ENCODE measurements at places on chromosomes 5 and 9.

- DNase-seq = peak; percentile 57
These were observed 47.0 kb upstream of the TGFBR1 start for GRCh38 chr9:99057665-99058625.

GRCh38 chr5:131305906-131306305 lies 42.1 kb downstream of the CDC42SE2 start:
- DNase-seq = no peak

DNA sequence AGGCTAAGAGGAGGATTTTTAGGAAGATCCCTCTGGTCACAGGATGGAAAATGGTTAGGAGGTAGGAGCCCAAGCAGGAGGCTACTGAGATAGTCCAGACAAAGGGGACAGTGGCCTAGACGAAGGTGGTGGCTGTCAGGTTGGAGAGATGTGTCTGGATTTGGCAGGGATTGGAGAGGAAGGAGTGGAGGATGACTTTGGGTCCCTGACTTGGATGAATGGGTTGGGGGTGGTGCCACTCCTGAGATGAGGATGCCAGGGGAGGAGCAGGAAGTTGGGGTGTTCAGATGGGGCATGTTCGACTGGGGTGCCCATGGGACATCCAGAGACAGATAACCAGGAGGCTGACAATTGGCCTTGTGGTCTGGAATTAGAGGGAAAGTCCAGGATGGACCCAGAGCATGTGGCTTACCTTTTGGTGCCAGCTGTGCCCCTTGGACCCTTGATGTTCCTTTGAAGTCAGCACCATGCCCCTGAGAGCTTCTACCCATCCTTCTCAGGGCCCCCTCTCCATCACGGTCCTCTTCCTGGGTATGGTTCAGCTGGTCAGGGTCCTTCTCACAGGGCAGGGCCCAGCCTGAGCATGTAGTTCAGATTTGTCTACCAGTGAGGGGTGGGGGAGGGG lies 15.1 kb upstream of the IGFBPL1 start:
- DNase-seq = no peak

- no peak for DNase-seq
These were observed 85.4 kb downstream of the KCNN2 start for GRCh38 chr5:114447084-114447773.

- no peak for DNase-seq
These were observed 46.2 kb downstream of the PCA3 start for GRCh38 chr9:76810377-76810957.

- no peak for DNase-seq
These were observed 169.5 kb upstream of the HAPLN1 start for GRCh38 chr5:83889971-83890745.

GRCh38 chr9:127987103-127987614 lies 6.4 kb upstream of the EEIG1 start:
- no peak for DNase-seq

- no peak for DNase-seq
These were observed 287.0 kb downstream of the GAS1 start for GRCh38 chr9:86660146-86660943.

DNA sequence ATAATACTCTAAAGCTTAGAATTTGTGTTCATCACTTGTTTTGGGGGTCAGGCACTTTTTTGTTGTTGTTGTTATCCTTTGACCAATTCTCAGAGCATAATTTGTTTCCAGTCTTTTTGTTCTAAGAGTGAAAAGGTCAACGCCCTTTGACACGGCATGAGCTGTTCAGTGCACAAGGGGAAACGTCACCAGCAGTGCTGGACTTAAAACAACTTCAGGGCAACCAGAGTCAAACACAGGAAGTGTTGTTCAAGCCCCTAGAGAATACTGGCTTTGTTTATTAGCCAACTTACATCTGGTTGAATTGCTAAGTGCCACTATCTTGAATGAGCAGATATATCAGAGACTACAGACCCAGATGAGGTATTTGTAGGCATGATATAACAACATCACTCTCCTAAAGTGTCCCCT lies 368.9 kb downstream of the TMEM161B start:
- DNase-seq = no peak

DNA sequence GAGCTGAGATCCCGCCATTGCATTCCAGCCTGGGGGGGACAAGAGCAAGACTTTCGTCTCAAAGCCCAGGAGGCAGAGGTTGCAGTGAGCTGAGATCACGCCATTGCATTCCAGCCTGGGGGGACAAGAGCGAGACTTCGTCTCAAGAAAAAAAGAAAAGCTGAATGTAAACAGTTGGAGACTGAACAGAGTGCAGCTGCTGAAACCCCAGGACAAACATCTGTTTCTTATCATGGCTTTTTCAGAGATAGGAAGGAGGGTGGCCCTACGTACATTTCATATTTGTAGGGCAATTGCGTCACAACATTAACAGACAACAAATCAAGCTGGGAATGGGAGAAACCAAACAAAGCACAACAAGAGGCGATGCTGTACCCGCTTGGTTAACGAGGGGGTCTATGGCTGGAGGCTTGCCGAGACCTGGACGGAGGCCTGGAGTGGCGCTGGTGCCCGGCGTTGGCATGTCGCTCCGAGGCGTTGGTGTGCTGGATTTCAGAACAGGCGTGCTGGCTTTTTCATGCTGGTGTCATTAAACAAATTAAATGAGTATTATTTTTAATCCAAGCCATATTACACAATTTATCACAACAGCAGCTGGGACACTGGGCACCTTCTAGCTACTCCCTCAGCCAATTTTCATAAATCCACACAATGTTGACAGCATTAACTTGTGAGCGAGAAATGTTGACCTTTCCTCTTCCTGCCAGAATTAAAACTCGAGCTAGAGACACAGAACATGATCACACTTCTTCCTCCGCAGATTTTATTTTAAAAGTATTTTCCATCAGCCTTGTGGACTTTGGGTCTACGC lies 76.1 kb downstream of the TLE1 start:
- no peak for DNase-seq

GRCh38 chr5:53616939-53617549 lies 56.6 kb downstream of the NDUFS4 start:
- no peak for DNase-seq

DNA sequence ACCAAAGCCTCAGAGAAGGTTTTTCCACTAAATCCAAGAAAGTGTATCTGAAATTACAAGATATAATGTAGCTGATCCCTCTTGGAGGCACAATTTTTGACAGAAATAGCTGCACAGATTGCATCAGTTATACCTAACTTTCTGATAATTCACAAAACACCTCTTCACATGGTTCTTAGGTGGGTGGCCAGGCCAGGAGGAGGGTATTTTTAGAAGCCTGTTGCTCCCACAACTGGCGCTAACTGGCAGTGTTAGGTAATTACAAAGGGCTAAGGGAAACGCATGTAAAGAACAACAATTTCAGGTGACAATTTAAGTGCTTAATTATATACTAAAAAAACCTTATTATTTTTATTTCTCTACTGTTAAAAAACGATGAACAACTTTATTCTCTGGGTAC lies 247.9 kb downstream of the BNC2 start:
- no peak for DNase-seq

- DNase-seq = no peak
These were observed 24.3 kb downstream of the PTPDC1 start for GRCh38 chr9:94108584-94108983.

GRCh38 chr5:4571248-4571948 lies 568.7 kb upstream of the ADAMTS16 start:
- no peak for DNase-seq

GRCh38 chr9:77772646-77773045 lies 124.5 kb upstream of the GNA14 start:
- DNase-seq = no peak

- no peak for DNase-seq
These were observed 18.0 kb downstream of the POLR1E start for GRCh38 chr9:37503736-37504135.

- no peak for DNase-seq
These were observed 579.7 kb upstream of the ZNF608 start for GRCh38 chr5:125326150-125326510.

DNA sequence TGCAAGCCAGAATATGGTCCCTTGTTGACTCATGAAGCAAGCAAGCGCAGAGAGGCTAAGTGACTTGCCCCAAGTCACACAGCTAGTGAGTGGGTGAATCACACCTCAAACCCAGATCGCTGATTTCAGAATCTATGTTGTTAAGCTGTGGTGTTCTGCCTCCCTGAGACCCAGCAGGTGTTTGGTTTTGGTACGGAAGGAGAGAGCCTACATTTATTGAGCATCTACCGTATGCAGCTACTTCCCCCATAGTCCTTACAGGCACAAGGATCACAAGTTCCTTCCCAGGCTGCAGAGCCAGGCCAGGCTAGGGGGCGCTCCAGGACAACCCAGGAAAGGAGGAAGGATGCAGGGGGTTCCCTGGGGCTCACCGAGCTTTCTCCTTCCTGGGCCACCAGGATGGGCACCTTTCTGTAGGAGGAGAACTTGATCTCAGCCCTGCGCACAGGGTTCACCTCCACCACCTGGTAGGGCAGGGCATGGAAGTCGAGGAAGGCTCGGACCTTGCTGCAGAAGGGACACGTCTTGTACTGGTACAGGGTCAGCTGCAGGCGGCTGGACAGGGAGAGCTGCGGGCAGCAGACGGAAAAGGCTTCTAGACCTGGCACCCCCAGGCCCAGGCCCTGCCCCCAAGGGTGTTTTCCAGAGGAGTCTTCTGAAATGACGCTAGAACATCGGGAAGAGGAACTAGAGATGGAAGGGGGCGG lies 2.5 kb downstream of the PTGES2 start:
- DNase-seq = peak; percentile 26

DNA sequence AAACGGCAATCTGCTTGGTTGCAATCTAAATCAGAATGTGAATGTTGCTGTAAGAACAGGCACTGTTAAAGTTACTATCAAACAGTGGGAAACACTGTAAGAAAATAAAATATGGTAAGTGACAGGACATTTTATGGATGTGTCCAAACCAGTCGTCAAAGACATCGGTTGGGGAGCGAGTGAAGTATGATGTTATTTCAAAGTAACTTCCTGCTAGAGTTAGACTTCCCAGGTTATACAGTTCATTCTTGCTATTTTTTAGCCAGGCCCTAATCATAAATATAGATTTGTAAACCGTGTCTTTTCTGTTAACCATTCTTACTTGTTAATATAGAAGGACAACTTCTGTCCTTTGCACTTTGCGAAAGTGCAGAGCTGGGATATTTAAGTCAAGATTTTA lies 30.2 kb downstream of the LIX1 start:
- no peak for DNase-seq

GRCh38 chr5:34533582-34534522 lies 122.3 kb upstream of the RAI14 start:
- DNase-seq = no peak

DNA sequence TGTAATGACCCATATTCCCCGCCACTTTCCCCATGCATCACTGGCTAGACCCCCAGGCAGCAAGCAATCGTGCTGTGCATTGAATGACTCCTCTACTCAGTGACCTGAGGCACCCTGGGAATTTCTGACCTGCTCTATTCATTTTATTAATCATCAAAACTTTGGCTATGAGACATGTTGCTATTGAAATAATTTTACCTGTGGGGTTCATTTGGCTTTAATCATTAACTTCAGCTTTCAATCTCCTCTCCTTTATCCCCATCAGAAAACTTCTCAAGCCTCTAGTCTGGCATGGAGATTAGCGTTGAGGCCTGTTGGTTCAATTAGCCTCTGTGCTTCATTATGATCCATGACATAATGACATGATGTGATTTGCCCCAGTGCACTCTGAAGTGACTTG lies 429.0 kb downstream of the ZNF608 start:
- no peak for DNase-seq

GRCh38 chr5:159416438-159416837 lies 86.2 kb upstream of the IL12B start:
- no peak for DNase-seq

- no peak for DNase-seq
These were observed 318.5 kb upstream of the CHD1 start for GRCh38 chr5:99247346-99247745.

- DNase-seq = no peak
These were observed 105.9 kb downstream of the MTREX start for GRCh38 chr5:55413644-55414043.

GRCh38 chr5:15383469-15383868 lies 116.5 kb upstream of the FBXL7 start:
- DNase-seq = no peak

GRCh38 chr9:90933468-90933867 lies 131.8 kb downstream of the SYK start:
- DNase-seq = no peak

GRCh38 chr9:116873491-116873890 lies 186.4 kb downstream of the TRIM32 start:
- no peak for DNase-seq

Measured in effector CD4-positive, alpha-beta T cell (primary cell).